ENCODE measurements at places on chromosomes 6 and 20. TPM values are rescaled to one million over a fixed set of nuclear protein-coding genes. Genes with fewer than 3 reads are reported as not detected.

COX4I2 gene
- total RNA-seq = not detected

GMPR gene
- total RNA-seq = 0.23 TPM

PRR18 gene
- total RNA-seq = not detected

DBNDD2 gene
- total RNA-seq = 22.7 TPM

TRMT6 gene
- total RNA-seq = 19.8 TPM

IPCEF1 gene
- total RNA-seq = 19.1 TPM

TTLL9 gene
- not detected for total RNA-seq

XKR7 gene
- total RNA-seq = 0.09 TPM

TRIM15 gene
- total RNA-seq = 1.6 TPM

ADAT2 gene
- 30.8 TPM for total RNA-seq

CHRNA4 gene
- total RNA-seq = not detected

PTGIS gene
- total RNA-seq = 1.0 TPM

SLC29A1 gene
- total RNA-seq = 37.1 TPM

CDSN gene
- total RNA-seq = not detected

SERPINB1 gene
- 121 TPM for total RNA-seq

ACOT13 gene
- 25.0 TPM for total RNA-seq

GRCh38 chr20:11229772-11230171, 556.0 kb upstream of the JAG1 start:
- no peak for DNase-seq

GRCh38 chr20:45987108-45987780, 15.2 kb upstream of the ZNF335 start:
- no peak for DNase-seq

- DNase-seq = no peak
Observed at GRCh38 chr20:44187054-44187771, at the start of gene JPH2. TSS of gene JPH2 (minus strand) at chr20:44187188. CDS start at chr20:44186705, 483 bp downstream.

- DNase-seq = no peak
Observed at GRCh38 chr20:40703975-40704530, 15.0 kb upstream of the MAFB start.

- peak; percentile 25 for DNase-seq
Observed at GRCh38 chr6:166958926-166959861, 2.8 kb upstream of the RNASET2 start.

DNA sequence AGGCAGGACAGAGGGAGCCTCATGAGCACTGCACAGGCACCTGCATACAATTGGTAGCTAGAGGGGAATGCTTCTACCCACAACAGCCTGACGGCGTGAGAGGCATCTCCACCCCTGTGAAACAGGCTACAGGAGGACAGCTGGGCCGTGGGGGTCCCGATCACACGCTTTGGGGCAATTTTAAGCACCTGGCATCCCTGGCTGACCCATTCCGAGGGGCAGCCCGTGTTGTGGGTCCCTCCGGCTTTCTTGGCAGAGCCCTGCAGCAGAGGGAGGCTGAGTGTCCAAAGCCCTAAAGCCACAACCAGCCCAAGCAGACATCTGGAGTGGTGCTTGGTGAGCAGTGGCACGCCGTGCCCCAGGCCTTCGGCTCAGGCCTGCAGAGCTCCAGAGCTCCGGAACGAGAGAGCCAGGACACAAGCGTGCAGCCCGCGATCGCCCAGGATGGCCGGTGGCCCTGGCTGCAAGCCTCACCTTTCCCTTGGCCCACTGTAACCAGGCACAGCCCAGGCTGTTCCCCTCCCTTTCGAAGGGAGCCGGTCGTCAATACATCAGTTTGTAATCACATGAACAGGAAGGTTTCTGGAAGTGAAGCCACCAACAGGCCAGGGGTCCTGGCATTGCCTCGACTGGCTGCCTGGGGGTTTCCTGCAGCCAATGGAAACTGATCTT, 81.4 kb downstream of the DLL1 start:
- peak; percentile 0 for DNase-seq

DNA sequence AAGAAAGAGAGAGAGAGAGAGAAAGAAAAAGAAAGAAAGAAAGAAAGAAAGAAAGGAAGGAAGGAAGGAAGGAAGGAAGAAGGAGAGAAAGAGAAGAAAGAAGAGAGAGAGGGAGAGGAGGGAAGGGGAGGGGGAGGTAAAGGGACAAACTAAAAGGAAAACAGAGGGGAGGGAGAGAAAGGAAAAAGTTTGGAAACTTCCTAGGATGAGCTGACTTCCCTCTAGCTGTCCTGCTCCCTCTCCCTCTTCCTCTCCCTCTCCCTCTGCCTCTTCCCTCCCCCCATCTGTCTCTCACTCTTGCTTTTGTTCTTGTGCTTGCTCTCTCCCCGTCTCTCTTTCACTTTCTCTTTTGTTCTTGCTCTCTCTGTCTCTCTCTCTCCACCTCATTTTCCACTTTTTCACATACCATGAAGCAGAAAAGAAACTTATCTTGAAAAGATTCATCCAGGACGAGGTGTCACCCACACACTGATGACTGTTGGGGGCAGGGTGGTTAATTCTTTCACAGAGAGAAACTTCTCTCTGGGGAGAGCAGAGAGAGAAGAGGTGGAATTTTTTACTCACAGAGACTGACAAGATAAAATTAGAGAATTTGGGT, 56.4 kb upstream of the DUSP22 start:
- no peak for DNase-seq

- no peak for DNase-seq
Observed at GRCh38 chr6:41371461-41371991, 36.1 kb downstream of the NCR2 start.

DNA sequence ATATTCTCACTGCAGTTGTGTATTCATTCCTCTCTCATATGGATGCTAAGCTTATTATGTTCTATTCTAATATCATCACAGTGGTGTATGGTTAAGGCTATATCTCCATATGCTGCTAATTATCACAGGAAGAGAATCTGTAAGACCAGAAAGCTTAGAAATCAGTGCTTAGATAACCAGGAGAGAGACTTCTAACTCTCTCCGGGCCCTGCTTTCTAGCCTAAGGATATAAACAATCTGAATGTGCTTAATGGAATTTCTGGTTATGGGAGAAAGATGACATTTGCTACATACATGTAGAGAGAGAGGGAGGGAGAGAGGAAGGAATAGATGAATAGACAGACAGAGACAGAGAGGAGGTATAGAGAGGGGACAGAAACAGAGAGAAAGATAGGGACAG, 1231.3 kb downstream of the EPHA7 start:
- no peak for DNase-seq

DNA sequence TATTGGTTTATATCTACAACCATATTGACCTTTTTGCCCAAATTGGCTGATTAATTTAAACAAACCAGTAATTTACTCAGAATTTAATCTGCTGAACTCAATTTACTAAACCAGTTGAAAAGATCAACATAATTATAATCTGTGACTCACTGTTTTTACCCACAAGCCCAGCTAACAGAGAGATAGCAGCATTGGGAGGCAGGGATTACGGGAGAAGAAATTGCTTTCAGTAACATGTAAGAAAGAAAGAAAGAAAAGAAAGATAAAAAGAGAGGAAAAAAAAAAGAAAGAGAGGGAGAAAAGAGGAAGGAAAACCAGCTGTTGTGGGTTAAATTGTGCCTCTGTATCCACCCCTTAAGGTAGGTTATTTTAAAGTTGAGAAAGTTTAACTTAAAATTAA, 13.3 kb upstream of the RHAG start:
- DNase-seq = no peak

DNA sequence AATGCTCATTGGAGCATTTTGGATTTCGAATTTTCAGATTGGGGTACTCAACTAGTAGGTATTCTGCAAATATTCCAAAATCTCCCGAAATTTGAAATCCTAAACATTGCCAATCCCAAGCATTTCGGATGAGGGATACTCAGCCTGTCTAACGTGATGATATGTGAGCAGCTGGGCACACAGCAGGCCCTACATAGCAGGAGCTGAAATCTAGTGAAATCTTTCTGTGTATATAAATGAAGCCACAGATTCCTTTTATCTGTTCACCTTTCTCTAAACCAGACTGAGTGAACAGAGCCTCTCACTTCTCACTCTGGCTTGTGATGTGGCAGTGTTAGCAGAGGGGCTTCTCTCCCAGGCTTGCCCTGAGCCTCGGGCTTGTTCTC, 17.8 kb downstream of the STX16 start:
- DNase-seq = no peak

DNA sequence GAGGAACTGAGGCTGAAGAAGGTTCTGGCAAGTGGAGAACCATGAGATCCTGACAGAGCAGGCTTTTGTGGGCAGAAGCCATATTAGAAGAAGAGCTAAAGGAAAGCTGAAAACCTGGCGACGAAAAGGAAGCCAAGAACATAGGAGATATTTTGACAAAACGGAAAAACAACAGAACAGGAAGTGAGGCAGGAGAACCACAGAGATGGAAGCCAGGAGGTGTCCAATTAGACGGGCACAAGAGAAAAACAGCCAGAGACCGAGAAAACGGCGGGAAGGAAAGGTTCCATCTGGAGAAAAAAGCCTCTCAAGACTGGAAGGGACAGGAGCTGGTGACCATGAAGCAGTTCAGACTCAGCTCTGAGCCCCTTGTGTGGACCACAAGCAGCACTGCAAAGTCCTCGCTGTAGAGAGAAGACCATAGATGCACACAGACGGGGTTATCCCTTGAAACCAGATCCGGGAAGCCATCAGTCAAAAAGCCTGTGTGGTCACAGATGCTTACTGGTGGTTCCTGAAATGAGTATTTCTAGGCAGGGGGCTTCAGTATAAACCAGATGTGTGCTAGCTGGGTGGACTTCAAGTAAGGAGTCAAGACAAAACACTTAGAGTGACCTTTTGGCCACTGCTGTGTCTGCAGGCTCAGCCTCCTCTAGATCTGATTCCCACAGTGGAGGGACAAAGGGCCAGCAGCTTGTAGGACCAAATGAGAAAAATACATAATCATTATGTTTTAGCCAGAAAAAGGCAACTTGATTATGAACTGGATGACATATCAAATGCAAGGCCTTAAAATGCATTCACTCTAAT, 30.7 kb downstream of the SSR1 start:
- no peak for DNase-seq

DNA sequence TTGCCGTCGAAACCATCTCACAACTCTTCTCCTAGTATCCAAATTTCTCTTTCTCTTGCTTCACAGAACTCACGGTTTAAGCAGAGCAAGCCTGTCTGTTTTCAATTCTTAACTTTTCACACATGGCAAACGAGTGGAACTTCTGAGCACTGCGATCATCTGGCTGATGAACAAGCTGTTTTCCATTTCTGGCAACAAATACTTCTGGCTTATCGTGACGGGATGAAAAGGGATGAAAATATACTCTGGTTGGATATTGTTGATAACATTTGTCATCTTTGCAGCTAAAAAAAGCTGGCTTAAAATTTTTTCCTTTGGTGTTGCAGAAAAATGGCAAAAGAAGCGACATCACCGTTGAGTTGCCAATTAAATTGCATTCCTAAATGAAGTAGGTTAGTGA, 515.2 kb upstream of the JARID2 start:
- no peak for DNase-seq

DNA sequence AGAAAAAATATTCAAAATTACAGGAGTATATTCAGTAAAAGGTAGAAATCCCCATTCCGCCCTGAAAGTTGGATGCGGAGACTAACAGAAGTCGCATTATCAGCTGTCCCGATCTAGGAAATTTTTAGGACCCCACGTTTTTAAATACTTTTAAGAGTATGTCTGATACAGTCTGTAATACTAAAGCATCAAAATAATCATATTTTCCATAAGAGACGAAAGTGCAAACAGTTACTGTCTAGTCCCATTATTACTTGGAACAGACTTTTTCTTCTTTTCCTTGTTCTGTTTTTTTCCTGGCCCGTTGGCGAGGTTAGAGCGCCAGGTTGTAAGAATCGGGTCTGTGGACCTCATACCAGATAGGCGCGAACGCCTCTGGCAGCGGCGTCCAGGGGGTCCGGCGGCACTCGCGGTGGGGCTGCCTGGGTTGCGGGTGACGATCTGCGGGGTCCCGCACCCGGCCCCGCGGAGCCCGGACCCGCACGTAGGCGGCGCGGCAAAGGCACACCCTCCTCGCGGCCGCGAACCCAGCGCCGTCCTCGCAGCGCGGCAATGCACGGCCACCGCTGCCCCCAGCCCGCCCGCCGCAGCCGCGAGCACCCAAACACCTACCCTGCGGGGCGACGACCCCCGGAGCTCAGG, 460 bp downstream of the PLAGL1 start:
- no peak for DNase-seq

GRCh38 chr6:55866128-55866527, 9.3 kb downstream of the BMP5 start:
- no peak for DNase-seq

GRCh38 chr6:163759542-163759941, 345.0 kb downstream of the QKI start:
- DNase-seq = no peak

DNA sequence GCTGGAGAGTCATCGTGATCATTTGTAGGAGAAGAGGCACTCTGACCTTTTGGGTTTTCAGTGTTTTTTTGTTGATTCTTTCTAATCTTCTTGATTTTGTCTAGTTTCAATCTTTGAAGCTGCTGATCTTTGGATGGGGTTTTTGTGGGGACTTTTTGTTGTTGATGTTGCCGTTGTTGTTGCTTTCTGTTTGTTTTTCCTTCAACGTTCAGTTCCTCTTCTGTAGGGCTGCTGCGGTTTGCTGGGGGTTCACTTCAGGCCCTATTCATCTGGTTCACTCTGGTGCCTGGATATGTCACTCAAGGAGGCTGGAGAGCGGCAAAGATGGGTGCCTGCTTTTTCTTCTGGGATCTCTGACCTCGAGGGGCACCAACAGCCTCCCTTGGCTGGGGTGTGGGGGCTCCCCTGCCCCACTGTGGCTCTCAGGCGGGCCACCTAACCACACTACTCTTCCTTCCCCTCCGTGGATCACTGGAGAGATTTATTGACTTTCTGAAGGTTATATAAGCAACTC, 21.5 kb upstream of the TMEM244 start:
- DNase-seq = no peak

- no peak for DNase-seq
Observed at GRCh38 chr6:103895136-103895535, 964.6 kb downstream of the HACE1 start.

- no peak for DNase-seq
Observed at GRCh38 chr20:23228912-23229311, 121.7 kb upstream of the NXT1 start.

- DNase-seq = no peak
Observed at GRCh38 chr6:139282684-139283083, 9.1 kb downstream of the TXLNB start.

DNA sequence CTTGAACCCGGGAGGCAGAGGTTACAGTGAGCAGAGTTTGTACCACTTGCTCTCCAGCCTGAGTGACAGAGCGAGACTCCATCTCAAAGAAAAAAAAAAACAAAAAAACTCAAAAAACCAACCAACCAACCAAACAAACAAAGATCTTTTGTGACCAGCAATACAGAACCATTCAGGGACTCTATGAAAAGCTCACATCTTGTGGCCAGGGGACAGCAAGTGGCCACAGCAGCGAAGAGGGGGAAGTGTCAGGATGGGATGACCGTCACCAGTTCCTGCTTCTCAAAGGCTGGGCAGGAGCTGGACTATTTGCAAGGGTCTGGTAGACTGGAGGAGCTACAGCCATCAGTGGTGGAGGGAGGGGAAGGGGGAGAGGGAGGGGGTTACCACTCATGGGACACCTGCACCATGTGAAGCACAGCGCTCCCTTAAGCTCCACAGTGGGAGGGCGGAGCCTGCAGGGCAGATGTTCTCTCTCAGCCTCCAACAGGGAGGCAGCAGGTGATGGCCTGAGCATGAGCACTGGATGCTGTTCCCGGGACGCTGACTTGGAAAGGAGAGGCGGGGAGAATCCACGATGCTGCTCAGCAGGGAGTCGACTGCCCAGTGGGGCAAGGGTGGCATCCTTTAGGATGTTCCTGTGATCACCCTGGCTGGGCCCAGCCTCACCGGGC, 19.7 kb upstream of the ULBP3 start:
- DNase-seq = peak; percentile 23

GRCh38 chr6:27547157-27548075, 74.5 kb upstream of the ZNF184 start:
- DNase-seq = peak; percentile 54
